NCI-H524 treated with DMSO at 0.1 percent for 48 hours (cell line): ENCODE measurements at places on chromosomes 16 and 17.

- no peak for DNase-seq
Observed at GRCh38 chr17:14522795-14523387, 222.0 kb downstream of the HS3ST3B1 start.

- DNase-seq = no peak
Observed at GRCh38 chr17:82371333-82372248, at the start of gene UTS2R. UTS2R (plus strand) TSS chr17:82371765; CDS start chr17:82374325, 2,560 bp downstream.

GRCh38 chr17:40158438-40159013 is 18.2 kb downstream of the CASC3 start:
- DNase-seq = no peak

DNA sequence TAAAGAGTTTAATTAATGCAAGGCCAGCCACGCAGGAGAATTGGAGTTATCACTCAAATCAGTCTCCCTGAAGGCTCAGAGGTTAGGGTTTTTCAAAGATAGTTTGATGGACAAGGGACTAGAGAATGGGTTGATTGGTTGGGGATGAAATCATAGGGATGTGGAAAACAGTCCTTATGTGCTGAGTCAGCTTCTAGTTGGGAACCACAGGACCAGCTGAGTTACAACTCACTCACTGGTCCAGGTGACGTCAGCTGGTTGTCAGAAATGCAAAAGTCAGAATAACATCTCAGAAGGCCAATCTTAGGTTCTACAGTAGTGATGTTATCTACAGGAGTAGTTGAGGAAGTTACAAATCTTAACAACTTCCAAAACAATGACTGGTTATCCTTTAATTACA is 47.6 kb downstream of the CPD start:
- DNase-seq = no peak

GRCh38 chr17:77852731-77853130 is 105.8 kb upstream of the TNRC6C start:
- DNase-seq = no peak

- DNase-seq = no peak
Observed at GRCh38 chr17:78803186-78803845, 21.2 kb upstream of the CYTH1 start.

DNA sequence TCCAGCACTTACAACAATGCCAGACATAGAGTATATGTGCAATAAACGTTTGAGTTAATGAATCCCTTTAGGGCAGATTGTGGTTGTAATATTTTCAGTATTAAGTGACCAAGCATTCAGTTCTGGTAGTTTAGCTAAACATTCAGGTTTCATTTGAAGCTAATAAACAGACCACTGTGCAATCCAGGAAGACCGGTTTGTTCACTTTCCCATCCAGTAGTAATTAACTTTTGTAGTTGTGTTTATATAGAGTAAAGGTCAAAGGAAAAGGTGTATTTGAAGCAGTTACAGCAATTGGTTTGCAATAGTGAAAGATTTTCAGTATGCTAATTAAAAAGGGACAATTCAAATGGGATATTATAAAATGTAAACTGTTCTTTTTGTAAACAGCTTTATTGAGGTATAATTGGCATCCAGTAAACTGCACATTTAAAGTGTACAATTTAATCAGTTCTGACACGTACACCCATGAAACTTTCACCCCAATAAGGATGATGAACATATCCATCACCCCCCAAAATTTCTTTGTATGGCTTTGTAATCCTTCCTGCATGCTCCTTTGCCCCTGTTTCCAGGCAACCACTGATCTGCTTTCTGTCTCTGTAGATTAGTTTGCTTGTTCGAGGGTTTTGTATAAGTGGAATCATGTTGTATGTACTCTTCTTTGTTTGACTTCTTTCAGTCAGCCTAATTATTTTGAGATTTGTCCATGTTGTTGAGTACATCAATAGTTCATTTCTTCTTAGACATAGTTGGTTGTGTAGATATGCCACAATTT is 26.3 kb downstream of the MRTFB start:
- no peak for DNase-seq

DNA sequence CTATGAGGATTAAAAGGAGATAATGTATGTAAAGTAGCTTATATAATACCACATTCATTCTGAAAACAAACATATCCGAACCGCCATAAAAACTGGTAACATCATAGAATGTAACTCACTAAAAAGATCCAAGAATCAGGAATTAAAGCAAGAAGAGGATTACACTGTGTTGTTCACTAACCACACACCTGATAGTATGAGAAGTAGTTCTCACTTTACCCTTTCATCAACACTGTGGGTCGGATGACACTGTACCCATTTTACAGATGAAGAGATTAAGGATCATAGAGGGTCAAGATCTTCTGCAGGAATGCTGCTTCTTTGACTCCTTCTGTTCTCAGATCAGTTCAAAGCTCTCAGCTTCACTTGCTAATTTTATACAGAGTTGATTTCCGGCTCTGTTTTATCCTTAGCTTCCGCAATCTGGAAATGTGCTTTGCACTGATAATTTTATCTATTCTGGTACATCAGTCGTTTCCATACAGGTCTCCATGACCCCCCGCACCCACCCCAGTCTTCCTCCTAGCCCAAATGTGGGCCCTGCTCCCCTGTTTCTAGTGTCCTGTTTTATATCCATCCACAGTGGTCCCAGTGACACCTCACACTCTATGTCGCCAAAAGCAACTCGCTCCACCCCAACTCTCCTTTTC is 288.6 kb upstream of the CCL2 start:
- no peak for DNase-seq

- no peak for DNase-seq
Observed at GRCh38 chr17:34312080-34312479, 7.2 kb upstream of the CCL8 start.

DNA sequence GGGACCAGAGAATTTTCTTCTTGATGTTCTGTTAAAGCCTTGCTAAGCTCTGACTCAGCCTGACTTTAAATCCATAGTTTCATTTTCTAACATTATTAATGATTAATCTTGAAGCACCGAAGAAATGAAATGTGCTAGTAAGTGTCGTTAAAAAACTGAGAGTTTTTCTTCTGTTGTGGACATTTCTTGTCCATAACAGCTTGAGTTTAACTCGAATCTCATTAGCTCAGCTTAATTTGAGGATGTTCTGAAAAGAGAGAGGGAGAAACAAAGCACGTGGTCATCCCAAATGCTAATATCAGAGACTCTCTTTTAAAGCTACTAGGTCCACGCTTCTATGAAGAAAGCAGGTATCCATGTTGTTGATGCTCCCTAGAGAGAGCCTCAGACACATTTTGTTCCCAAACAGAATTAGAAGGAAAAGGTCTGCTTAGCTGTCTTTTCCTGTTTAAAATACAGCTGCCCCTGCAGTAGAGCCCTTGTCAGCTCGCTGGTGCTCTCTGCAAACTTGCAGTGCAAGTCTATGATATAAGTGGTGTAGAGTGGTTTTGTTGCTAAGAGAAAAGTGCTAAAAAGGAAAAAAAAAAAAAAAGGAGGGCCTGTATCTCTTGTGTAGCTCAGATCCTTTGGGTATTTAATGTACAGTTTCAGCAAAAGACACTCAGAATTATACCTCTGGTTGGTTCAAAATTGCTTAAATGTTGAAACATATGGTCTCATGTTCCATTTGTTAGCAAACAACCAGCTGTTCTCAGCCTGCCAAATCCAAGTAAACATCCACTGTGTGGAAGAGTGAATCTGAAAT is 191.1 kb upstream of the TBX2 start:
- DNase-seq = peak; percentile 63

DNA sequence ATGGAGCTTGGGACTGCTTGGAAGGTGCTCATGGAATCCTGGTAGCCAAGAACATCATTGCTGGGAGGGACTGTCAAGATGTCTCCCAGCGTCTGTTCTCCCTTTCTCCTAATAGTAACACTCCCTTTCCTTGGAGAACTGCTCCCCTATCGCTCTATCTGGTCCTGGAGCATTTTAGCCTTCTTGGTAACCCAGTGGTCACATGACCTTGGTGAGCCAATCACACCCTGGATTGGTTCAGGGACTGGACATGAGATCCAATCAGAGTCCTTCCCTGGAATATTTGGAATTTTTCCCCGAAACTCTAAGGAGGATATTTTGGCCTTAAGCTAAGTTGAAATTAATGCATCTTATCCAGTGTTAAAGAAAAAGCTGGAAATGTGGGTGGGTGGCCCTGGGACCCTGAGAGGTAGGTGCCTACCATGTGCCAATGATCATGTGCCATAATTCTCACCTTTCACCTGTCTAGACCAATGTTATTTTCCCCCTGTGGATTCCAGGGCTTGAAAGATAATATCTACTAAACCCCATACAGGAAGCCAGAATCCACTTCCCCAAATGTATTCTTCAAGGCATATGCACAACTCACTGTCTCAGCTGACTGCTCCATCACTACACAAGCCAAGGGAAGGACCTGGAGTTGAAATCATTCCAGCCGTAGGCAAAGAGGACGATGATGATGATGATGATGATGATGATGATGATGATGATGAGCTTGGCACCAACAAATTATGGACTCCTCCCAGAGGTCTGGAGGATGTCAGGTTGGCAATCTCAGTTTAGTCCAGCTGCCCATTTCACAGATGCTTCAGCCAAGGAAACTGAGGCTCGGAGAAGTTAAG is 193.2 kb downstream of the RAB11FIP4 start:
- DNase-seq = no peak

DNA sequence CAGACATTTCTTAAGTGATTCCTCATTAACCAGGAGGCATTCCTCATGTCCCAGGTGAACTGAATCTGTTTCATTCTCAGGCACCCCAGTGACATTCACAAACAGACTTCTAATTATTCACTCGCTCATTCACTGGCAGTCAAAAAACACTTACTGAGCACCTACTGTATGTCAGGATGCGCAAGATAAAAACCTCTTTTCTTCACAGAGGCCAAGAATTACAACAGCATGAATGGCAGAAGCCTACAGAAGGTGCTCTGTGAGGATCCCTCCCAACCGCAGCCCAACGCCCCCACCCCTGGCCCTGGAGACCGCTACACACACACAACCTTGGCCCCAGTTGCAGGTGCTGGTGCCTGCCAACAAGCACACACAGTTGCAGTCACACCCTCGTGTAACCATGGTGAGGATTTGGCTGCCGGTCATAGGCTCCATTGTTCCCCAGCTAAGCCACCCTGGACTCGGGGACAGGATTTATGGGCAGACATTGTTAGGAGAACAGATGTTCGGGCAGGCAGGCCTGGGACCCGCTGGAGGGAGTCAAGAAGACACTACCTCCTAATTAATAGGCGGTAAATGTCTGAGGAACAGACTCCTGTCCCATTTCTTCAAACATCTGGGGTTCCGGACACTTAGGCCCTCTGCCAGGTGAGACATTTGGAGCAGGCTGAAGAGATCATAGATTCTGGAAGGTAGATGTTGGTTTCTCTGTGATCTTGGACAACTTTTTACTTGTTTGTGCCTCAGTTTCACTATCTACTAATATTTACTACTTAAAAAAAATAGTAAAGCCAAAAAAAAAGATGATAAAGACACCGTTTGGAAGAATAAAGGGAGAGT is 43.2 kb downstream of the CUEDC1 start:
- peak; percentile 92 for DNase-seq

- no peak for DNase-seq
Observed at GRCh38 chr17:67011527-67012175, 32.7 kb upstream of the CACNG1 start.

DNA sequence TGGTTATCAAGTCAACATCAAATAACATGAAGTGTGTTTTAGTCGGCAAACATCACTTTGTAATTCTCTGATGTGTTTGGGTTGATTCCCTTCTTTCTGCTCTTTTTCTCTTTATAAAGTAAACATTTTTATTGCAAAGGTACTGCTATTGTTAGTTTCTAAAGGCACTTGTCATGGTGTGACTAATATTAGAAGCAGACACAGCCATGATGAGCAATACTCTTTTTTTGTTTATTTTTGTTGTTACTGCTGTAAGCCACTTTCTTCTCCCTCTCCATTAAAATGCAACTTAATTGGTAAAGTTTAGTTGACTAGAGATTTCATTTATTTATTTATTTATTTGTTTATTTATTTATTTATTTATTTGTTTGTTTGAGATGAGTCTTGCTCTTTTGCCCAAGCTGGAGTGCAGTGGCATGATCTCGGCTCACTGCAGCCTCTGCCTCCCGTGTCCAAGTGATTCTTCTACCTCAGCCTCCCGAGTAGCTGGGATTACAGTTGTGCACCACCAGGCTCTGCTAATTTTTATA is 424.7 kb downstream of the WWOX start:
- no peak for DNase-seq

DNA sequence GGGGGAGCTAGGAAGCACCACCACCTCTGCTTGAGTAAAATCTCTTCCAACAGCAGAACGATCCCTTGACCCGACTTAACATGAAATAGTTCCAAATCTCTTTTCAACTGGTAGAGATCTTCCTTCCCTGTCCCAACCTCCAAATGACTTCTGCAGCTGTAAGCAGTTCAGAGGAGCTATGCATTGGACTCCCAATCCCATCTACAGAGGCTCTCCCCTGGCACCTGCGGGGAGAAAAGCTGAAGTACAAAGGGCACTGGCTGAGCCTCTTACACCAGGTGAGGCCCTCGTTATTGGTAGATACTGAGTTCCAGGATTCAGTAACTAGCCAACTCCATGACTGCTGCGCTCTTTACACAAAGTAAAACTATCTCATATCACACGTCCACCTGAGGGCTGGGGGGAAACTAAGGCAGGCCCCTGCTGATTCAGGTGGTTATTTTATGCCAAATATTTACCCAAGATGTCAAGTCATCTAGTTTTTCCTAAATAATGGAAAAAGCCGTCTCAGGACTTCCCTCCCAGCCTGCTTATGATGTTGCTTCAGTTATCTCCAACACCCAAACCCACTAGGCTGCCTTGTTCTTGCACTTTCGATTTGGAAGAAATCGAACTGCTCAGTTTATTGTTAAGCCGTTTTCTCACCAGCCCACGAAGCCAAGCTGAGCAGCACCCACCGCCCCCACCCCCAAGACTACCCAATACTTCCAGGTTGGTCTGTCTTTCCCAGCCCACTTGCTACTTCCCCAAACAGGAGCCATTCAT is 3.2 kb downstream of the ACTG1 start:
- DNase-seq = no peak
